Adrenal gland (tissue), 19 donors: ENCODE measurements at places on chromosomes 2 and 18. TPM values are rescaled to one million over a fixed set of nuclear protein-coding genes. Genes with fewer than 3 reads are reported as not detected.

PRKD3 gene
- polyA plus RNA-seq: 15.3 TPM

SCYGR7 gene
- not detected for polyA plus RNA-seq

LRRC30 gene
- not detected for polyA plus RNA-seq

EVX2 gene
- polyA plus RNA-seq: not detected

NETO1 gene
- not detected for polyA plus RNA-seq

HOXD3 gene
- 12.5 TPM for polyA plus RNA-seq

MAPK4 gene
- 128 TPM for polyA plus RNA-seq

OXER1 gene
- 5.2 TPM for polyA plus RNA-seq

DQX1 gene
- 0.32 TPM for polyA plus RNA-seq

COL4A4 gene
- 4.3 TPM for polyA plus RNA-seq

MCM6 gene
- polyA plus RNA-seq: 3.4 TPM

SCN7A gene
- polyA plus RNA-seq: 2.6 TPM

GAL3ST2 gene
- not detected for polyA plus RNA-seq

UNC80 gene
- polyA plus RNA-seq: 5.3 TPM

ZNF804A gene
- polyA plus RNA-seq: 0.32 TPM

MC4R gene
- polyA plus RNA-seq: not detected

AMMECR1L gene
- polyA plus RNA-seq: 12.5 TPM

IL1F10 gene
- not detected for polyA plus RNA-seq

DNA sequence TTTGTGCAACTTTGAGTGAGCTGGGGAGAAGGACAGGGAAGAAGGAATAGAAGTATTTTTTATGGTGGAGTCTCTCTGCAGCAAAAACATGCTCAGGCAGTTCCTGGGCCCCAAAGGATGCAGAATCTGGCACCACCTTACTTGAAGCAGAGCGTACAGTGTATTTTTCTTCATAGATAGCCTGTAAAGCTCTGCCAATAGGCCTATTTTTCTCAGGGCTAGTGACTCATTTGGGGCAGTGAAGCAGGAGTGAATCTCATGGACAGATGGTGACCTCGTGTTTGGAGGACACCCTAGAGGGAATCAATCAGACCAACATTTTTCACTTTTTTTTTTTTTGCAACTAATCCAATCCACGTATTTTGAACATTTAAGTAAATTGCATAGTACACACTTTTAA, 268.1 kb upstream of the CXCR4 start:
- H3K27ac ChIP-seq: peak overlapping the region; percentile 29
- DNase-seq: peak; percentile 79
- H3K4me1 ChIP-seq: peaks cover 5% of the 10 kb centered on the region
- no peak overlapping the region for H3K4me3 ChIP-seq
- H3K27me3 ChIP-seq: no peaks in the 10 kb centered on the region

GRCh38 chr2:10317646-10318045, 14.9 kb downstream of the HPCAL1 start:
- peaks cover 5% of the 10 kb centered on the region for H3K4me1 ChIP-seq
- no peak overlapping the region for H3K4me3 ChIP-seq
- no peaks in the 10 kb centered on the region for H3K36me3 ChIP-seq
- no peak for DNase-seq
- no peaks in the 10 kb centered on the region for H3K27me3 ChIP-seq

GRCh38 chr2:237210763-237211162, 125.1 kb downstream of the COPS8 start:
- no peak overlapping the region for H3K4me3 ChIP-seq
- no peak overlapping the region for H3K27ac ChIP-seq
- H3K4me1 ChIP-seq: peaks cover 23% of the 10 kb centered on the region
- no peaks in the 10 kb centered on the region for H3K36me3 ChIP-seq
- no peak for DNase-seq

GRCh38 chr2:115584507-115584906, 1142.1 kb downstream of the DPP10 start:
- no peaks in the 10 kb centered on the region for H3K27me3 ChIP-seq
- no peak overlapping the region for H3K27ac ChIP-seq
- no peaks in the 10 kb centered on the region for H3K4me1 ChIP-seq
- no peak for DNase-seq
- no peak overlapping the region for H3K4me3 ChIP-seq

- no peak overlapping the region for H3K4me3 ChIP-seq
- no peaks in the 10 kb centered on the region for H3K36me3 ChIP-seq
- H3K4me1 ChIP-seq: no peaks in the 10 kb centered on the region
- no peak for DNase-seq
Observed at GRCh38 chr2:48677450-48677849, 59.8 kb downstream of the GTF2A1L start.

DNA sequence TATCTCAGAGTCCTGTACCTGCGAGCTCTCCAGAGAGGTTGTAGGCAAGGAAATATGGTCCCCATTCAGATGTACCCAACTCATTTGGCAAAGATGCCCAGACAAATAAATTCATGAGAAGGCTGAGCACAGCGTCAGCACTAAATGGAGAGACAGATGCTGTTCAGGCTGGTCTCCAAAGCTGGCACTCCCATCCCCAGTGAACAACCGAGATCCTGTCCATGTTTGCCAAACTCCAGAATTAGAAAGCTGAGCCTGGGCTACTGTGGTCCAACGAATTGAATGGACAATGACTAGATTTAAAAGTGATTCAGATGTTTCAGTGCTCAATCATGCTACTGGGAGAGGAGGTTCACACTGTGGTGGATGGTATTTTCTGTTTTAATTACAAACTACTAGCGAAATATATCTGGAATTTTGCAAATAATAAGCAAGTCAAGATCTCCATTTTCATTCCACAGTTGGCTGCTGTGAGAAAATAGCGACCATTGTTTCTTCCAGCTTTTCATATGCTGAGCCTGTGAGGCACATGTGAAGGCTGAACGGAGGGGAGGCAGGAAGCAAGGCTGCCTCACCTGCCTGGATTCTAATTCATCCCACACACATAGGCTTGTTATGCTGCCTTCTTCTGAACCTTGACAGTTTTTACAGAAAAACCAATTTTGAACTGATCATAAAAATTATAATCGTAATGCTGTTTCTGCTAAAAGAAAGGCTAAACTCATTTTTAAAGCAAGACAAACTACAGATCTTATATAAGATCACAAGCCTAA, 22.6 kb upstream of the DAPL1 start:
- peaks cover 18% of the 10 kb centered on the region for H3K4me1 ChIP-seq
- DNase-seq: no peak
- no peaks in the 10 kb centered on the region for H3K27me3 ChIP-seq
- H3K4me3 ChIP-seq: no peak overlapping the region
- peak overlapping the region; percentile 43 for H3K27ac ChIP-seq

GRCh38 chr2:151769606-151770005, 35.3 kb upstream of the NEB start:
- no peak for DNase-seq
- no peak overlapping the region for H3K27ac ChIP-seq
- peaks cover 1% of the 10 kb centered on the region for H3K4me1 ChIP-seq
- H3K36me3 ChIP-seq: peaks cover 4% of the 10 kb centered on the region

GRCh38 chr2:194616334-194616733, 1040.7 kb upstream of the SLC39A10 start:
- H3K4me3 ChIP-seq: no peak overlapping the region
- no peak for DNase-seq

DNA sequence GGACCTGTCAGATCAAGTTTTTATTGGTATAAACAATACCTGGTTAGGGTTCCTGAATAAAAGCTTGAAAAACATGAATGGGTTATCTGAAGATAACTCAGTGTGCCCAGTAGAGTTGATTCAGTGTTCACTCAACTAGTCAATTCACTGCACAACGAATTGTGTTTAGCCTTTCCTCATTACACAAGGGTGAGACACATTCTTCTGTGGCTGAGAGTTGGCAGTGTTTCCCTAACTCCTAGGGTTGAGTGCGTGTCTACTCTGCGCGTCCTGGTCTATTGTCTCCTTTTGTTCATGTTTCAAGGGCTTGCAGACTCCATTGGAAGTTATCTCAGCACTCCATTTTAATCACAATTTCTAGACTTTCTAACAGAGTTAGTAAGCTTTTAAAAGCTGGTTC, 32.8 kb upstream of the TMEM178A start:
- DNase-seq: no peak
- H3K27ac ChIP-seq: no peak overlapping the region
- no peaks in the 10 kb centered on the region for H3K4me1 ChIP-seq
- no peak overlapping the region for H3K4me3 ChIP-seq

- H3K27me3 ChIP-seq: no peaks in the 10 kb centered on the region
- no peak overlapping the region for H3K4me3 ChIP-seq
Observed at GRCh38 chr2:43165378-43166069, 60.9 kb downstream of the ZFP36L2 start.

DNA sequence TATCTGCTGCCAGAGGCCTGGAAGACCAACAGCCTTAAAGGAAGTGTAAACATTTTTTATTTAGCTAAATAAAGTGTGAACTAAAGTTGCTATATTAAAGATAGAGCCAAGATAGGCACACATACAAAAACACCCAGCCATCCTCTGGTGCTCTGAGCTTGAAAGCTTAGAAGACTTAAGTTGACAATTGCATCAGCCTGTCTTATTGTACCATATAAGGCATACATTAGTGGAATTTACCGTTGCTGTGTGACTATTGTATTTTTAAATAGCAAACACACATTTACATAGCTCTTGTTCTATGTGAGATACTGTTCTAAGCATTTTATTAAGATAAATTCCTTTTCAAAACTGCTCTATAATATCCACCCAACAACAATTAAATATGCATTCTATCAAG, 736.6 kb upstream of the ZEB2 start:
- no peaks in the 10 kb centered on the region for H3K4me1 ChIP-seq
- no peak overlapping the region for H3K4me3 ChIP-seq
- no peak for DNase-seq
- no peak overlapping the region for H3K27ac ChIP-seq

- no peak overlapping the region for H3K27ac ChIP-seq
- no peak for DNase-seq
- H3K36me3 ChIP-seq: no peaks in the 10 kb centered on the region
- no peaks in the 10 kb centered on the region for H3K4me1 ChIP-seq
- no peak overlapping the region for H3K4me3 ChIP-seq
Observed at GRCh38 chr2:52931660-52932059, 835.9 kb upstream of the CHAC2 start.

- H3K27ac ChIP-seq: peak overlapping the region; percentile 85
- peak; percentile 90 for DNase-seq
- no peaks in the 10 kb centered on the region for H3K27me3 ChIP-seq
- H3K4me3 ChIP-seq: no peak overlapping the region
Observed at GRCh38 chr2:237201461-237202287, 116.0 kb downstream of the COPS8 start.

GRCh38 chr2:96264656-96265348, 995 bp downstream of the TMEM127 start:
- H3K4me1 ChIP-seq: peaks cover 37% of the 10 kb centered on the region
- H3K36me3 ChIP-seq: peaks cover 40% of the 10 kb centered on the region
- peak; percentile 37 for DNase-seq
- peak overlapping the region; percentile 99 for H3K27ac ChIP-seq
- H3K4me3 ChIP-seq: peak overlapping the region; percentile 3

DNA sequence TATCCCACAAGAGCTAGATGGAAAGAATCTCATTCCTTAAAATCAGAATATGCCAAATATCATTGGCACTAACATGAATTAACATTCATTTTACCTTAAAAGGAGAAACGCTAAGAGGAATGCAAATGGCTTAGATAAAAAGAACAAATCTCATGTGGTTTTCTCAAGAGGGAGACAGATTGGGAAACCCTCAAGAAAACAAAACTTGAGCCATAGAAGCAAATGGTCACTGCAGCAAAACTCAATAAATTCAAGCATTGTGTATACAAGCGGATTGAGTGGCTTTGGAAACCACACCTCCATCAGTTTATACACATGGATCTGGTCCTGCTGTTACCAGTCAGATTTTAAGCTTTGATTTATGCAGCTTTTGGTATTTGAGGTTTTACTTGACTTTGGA, 1331.8 kb upstream of the ZEB2 start:
- no peaks in the 10 kb centered on the region for H3K4me1 ChIP-seq
- H3K4me3 ChIP-seq: no peak overlapping the region
- no peaks in the 10 kb centered on the region for H3K36me3 ChIP-seq

GRCh38 chr2:20140321-20141055, 84.4 kb downstream of the SDC1 start:
- H3K4me3 ChIP-seq: no peak overlapping the region
- H3K4me1 ChIP-seq: no peaks in the 10 kb centered on the region
- H3K36me3 ChIP-seq: no peaks in the 10 kb centered on the region

- no peak overlapping the region for H3K4me3 ChIP-seq
- H3K36me3 ChIP-seq: no peaks in the 10 kb centered on the region
- H3K4me1 ChIP-seq: no peaks in the 10 kb centered on the region
- no peak overlapping the region for H3K27ac ChIP-seq
Observed at GRCh38 chr18:59911600-59911999, 11.8 kb downstream of the PMAIP1 start.
